ENCODE measurements at places on chromosomes 2 and 18. TPM values are rescaled to one million over a fixed set of nuclear protein-coding genes. Genes with fewer than 3 reads are reported as not detected.

The C2orf81 gene
- 4.6 TPM for total RNA-seq

The C18orf54 gene
- 35.0 TPM for total RNA-seq

The SCYGR7 gene
- total RNA-seq: not detected

GRCh38 chr2:30147196-30147714 is 448 bp downstream of the YPEL5 start:
- peaks cover 9% of the 10 kb centered on the region for H3K27me3 ChIP-seq
- no peak overlapping the region for H3K27ac ChIP-seq
- peaks cover 33% of the 10 kb centered on the region for H3K4me1 ChIP-seq
- DNase-seq: no peak
- H3K36me3 ChIP-seq: no peaks in the 10 kb centered on the region

DNA sequence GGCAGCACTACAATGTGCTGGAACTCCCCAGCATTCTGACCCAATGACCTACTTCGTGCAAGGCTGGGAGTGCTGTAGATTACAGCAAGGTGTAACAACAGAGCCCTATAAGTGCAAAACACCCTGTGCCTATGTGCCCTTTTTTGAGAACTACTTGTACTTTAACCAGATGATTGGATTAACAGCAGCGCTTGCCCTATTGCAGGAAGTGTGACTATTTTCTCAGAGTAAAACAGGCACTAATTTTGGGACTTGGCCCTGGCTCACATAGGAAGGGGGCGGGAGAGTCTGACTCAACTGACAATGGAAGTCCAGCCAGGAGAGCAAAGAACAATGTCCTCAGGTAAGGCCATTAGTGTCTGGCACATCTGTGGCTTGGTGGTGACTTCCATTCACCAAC is 35.6 kb upstream of the RNF125 start:
- H3K4me1 ChIP-seq: no peaks in the 10 kb centered on the region
- no peak for DNase-seq
- H3K36me3 ChIP-seq: no peaks in the 10 kb centered on the region
- no peak overlapping the region for H3K4me3 ChIP-seq

- H3K27ac ChIP-seq: no peak overlapping the region
- H3K4me1 ChIP-seq: no peaks in the 10 kb centered on the region
- H3K27me3 ChIP-seq: no peaks in the 10 kb centered on the region
- no peaks in the 10 kb centered on the region for H3K36me3 ChIP-seq
- DNase-seq: peak; percentile 41
Measured at GRCh38 chr2:107648781-107649404, 177.8 kb upstream of the RGPD4 start.

Measured in GM23338 (cell line).